ENCODE measurements at places on chromosomes 12 and 14. TPM values are rescaled to one million over a fixed set of nuclear protein-coding genes. Genes with fewer than 3 reads are reported as not detected.
A peak's percentile ranks its signal among the peaks of the same experiment; 100 is the strongest.

OR6J1 gene
- total RNA-seq = 0.14 TPM

TMEM63C gene
- 0.98 TPM for total RNA-seq

FSCB gene
- not detected for total RNA-seq

AKAP6 gene
- total RNA-seq = 15.9 TPM

NEUROD4 gene
- not detected for total RNA-seq

APEX1 gene
- total RNA-seq = 52.4 TPM

HCFC2 gene
- 10.0 TPM for total RNA-seq

DNA sequence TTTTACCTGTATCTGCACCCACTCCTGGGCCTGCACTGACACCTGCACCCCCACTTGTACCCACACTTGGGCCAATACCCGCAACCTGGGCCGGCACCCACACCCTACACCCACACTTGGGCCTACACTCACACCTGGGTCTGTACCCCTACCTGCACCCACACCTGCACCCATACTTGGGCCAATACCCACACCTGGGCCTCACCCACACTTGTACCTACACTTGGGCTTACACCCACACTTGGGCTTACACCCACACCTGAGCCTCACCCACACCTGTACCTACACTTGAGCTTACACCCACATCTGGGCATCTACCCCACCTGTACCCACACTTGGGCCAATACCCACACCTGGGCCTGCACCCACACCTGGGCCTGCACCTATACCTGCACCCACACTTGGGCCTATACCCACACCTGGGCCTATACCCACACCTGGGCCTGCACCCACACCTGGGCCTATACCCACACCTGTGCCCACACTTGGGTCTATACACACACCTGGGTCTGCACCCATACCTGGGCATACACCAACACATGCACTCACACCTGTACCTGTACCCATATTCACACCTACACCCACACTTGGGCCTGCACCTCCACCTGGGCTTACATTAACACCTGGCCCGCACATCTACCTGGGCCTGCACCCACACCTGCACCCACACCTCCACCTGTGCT lies 39.2 kb downstream of the DAO start:
- DNase-seq = no peak

DNA sequence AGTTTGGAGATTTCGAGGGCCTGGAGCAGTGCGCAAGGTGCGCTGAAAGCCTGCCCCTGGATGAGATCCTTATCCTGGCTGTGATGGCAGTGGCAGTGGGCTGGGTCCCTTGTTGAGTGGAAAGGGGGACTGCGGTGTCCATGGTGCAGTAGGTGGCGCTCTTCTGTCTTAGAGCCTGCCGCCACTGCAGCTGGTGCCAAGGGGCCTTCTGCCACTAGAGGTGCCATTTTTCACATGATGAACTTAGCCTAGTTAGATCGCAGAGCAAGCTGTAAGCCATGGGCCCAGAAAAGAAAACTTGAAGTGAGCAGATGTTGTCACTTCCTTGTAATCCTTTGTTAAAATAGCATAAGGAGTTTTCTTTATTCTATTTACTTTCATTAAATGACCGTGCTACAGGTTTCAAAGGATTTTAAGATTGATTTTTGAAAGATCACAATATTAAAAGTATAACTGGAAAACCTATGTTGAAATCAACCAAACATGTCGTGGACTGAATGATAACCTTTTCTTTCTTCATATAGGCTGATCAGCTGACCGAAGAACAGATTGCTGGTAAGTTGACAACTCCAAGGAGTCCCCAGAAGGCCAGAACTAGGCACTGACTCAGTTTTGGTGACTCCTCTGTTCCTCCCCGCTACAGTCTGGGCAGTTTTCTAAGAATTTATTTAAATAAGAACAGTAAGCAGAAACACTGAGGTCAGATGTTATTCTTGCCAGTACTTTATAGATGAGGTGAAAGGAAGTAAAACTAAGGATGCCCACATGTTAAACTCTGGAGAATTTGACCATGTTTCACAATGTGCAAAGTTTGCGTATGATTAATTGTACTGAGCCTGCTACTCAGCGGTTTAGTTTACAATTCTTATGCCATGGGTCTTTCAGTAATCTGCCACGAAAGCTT lies 3.0 kb downstream of the CALM1 start:
- DNase-seq = peak; percentile 85

- DNase-seq = no peak
These were observed 36.9 kb downstream of the TTLL5 start for GRCh38 chr14:75697918-75698317.

GRCh38 chr14:64721391-64721791 lies 17.2 kb downstream of the PLEKHG3 start:
- DNase-seq = peak; percentile 54

- no peak for DNase-seq
These were observed 25.0 kb downstream of the SNX6 start for GRCh38 chr14:34604995-34605394.

DNA sequence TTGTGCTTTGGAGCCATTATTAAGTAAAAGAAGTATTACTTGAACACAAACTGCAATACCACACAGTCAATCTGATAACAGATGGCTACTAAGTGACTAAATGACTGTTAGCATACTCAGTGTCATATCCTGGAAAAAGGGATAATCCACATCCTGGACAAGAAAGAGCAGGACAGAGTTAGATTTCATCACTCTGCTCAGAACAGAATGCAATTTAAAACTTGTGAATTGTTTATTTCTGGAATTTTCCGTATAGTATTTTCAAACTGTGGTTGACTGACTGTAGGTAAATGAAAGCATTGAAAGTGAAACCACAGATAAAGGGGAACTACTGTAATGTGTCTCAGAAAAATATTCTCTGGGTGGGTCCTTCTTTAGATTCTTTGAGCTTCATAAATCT lies 458.8 kb downstream of the TMEM117 start:
- DNase-seq = no peak

DNA sequence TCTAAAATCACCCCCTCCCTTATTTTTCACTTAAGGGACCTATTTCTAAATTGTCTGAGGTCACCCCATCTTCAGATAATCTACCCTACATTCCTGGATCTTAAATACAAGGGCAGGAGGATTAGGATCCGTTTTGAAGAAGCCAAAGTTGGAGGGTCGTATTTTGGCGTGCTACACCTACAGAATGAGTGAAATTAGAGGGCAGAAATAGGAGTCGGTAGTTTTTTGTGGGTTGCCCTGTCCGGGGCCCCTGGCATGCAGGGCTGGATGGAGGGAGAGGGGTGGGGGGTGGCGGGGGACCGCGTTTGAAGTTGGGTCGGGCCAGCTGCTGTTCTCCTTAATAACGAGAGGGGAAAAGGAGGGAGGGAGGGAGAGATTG lies 300 bp upstream of the CCND2 start:
- DNase-seq = no peak

DNA sequence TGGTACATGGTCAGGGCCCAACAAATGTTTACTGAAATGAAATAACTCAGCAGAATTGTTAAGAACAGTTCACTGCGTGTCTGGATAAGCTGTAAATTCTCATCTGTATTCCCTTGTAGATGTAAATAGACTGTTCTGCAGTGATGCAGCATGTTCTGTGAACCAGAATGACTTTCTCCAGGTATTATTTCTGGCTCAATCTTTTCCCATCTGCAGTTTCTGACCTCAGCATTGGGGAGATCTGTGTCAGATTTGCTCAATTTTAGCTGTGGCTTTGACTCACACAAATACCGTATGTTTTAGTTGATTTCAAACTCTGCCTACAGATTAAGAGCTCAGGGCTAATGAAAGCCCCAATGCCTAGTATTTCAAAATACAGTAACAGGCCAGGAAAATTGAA lies 49.2 kb upstream of the DICER1 start:
- DNase-seq = no peak

GRCh38 chr14:62213516-62213915 lies 451.3 kb downstream of the SNAPC1 start:
- DNase-seq = no peak

Measured in uterus (tissue), 4 donors.